Cortex of kidney (tissue), 1 donor: ENCODE measurements at places on chromosomes 3 and 15.

GRCh38 chr3:31039145-31039544, 144.7 kb upstream of the GADL1 start:
- no peak for DNase-seq

- DNase-seq = no peak
Measured at GRCh38 chr15:35485411-35485810, 60.6 kb downstream of the DPH6 start.

DNA sequence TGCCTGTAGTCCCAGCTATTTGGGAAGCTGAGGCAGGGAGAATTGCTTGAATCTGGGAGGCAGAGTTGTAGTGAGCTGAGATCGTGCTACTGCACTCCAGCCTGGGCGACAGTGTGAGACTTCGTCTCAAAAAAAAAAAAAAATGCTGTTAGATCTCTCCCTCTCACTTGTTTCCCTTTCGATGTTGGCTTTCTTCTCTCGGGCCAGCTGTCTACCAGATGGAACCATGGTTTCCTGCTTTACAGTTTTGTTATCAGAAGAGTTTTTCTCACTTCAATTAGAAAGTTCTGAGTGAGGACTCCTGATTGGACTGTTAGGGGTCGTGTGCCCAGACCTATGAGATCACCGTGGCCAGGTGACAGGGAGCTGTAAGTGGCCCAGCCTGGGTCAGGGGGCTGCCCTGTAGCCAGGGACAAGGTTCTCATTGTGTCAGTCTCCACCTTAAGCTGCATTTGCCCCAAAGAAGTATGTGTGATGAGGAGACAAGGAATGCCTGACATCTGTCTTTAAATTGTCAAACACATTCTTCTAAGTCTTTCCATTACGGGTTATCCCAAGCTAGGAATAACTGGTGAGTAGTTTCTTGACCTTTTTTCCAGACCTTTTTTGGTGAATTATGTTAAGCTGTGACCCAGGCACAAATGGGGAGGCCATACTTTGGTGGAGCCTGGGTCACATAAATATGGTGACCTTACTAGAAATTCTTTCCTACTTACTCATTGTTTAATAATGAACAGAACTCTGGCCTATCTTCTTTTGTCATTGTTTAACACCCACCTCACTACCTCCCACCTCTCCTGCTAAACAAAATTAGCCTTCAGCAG, 25.2 kb downstream of the SNAPC5 start:
- no peak for DNase-seq

DNA sequence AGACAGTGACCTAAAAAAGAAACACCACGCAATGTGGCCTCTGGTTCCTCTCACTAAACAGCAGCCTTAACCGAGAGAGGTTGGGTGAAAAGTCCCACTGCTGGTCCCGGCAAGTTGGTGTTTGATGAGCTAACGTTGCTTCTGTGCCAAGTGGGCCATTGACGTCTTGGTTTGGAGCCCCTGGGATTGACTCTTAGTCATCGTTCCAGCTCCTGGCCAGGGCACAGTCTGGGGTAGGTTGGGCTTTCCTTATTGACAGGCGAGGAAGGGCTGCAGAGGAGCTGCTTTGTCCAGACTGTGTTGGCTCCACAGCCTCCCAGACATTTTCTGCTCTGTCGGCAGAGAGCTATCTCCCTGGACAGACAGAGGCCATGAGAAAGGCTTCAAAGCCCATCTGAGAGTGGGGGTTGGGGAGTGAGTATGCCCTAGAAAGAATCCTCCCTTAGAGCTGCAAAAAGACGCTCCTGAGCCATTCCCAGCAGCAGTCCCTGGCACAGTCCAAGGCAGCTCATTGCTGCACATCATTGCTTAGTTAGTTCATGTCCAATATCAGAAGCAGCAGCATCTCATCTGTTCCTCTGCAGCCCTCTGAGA, 28.6 kb upstream of the C3orf80 start:
- DNase-seq = no peak

DNA sequence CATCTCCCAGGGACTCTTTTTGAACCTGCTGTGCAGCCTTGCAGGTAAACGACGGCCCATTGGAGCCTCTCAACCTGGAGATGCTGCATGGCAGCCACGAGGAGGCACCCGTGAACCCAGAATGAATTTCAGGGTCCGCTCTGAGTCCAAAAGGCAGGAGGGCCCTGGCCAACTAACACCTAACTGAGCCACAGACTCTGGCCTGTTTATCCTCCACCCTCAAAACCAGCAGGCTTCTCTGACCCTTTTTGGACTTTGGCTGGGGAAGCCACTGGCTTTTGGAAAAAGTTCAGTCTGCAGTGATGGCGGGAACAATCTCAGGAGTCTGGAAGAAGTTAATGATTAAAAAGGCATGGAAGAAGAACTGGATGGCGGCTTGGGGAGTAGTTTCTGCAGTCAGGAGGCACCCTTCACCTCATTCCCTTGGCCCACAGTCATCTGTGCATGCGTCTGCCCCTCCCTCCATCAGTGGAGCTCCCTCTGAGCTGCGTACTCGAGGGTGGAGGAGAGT, 4.1 kb downstream of the PXYLP1 start:
- DNase-seq = no peak

DNA sequence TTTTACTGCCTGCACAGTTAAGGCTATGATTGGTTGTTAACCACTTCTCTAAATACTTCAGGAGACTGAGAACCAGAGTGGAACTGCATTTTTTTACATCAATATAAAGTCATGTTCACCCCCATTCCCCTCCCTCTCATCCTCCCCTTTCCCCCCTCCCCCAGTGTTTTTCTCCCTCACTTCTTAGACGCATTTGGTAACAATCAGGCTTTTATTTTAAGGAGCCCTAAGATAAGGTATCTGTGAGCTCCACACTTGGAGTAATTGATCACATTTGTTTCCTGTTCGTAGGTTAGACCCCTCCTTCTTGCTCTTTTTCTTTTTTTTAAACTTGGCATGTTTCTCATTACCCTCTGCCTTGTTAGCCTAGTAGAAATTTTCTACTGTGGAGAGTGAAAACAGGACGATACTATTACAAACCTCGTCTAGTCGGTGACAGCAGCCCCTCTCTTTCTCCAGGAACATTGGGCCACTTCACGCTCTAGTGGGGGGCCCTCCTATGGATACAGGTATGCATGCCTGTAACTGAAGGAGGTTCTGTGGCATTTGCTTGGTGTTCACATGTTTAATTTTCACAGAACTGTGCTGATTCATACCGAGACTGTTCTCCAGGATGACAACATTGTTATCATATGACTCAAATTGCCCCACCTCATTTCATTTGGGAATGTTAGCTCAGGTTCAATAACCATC, 314.4 kb downstream of the MECOM start:
- DNase-seq = no peak

DNA sequence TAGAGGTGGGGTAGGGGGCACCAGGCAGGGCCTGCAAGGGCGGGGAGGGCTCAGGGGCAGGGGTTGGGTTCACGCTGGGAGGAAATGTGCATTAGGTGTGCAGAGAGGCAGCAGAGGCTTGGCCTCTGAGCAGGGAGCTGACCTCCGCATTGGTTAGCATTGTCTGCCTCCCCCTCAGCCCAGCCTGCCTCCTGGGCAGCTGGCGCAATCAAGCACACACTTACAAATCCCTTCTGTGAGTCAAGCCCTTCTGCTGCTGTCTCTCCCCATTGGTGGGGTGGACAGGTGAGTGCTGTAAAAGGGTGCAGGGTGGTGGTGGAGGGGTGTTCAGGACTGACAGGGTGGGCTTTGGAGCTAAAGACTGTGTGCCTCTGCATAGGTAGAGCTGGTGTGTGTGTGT, 9.3 kb downstream of the LOXL1 start:
- no peak for DNase-seq

GRCh38 chr3:52174896-52175295, 20.7 kb upstream of the POC1A start:
- no peak for DNase-seq

DNA sequence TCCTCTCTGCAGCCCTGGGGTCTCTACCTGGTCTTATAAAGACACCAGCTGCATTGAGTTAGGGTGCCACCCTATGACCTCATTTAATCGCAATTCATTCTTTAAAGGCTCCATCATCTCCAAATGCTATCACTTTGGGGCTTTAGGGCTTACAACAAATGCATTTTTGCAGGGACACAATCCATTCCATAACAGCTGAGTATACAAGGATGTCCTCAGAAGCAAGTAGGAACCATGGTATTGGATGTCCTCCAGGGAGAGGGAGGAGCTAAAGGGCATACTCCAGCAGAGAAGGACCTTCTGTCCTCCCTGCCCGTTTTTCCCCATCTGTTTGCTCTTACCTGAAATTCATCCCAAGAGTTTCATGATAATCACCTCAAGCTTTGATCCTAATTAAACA, 30.3 kb downstream of the UMPS start:
- no peak for DNase-seq

GRCh38 chr15:68317281-68318007, 39.9 kb downstream of the FEM1B start:
- DNase-seq = no peak
